Adrenal gland (tissue), 19 donors: ENCODE measurements at places on chromosomes 5 and 9. TPM values are rescaled to one million over a fixed set of nuclear protein-coding genes. Genes with fewer than 3 reads are reported as not detected.

The SMIM33 gene
- total RNA-seq = not detected

DNA sequence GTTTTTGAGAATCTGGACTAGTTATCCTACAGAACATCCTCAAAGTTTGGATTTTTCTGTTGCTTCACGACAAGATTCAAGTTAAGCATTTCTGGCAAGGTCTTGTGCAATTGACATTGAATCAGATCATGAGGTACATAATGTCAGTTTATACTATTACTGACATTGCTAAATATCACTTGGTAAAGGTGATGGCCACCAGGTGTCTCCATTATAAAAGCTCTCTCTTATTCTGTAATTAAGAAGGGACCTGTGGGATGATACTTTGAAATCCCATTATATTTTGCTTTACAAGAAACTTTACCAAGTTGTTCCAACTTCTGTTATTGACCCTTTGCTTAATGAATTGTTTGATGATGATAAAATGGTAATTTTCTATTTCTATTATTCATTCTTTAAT, 131.0 kb upstream of the ASTN2 start:
- H3K36me3 ChIP-seq = no peaks in the 10 kb centered on the region
- no peak overlapping the region for H3K4me3 ChIP-seq
- H3K4me1 ChIP-seq = no peaks in the 10 kb centered on the region
- no peak overlapping the region for H3K27ac ChIP-seq
- H3K27me3 ChIP-seq = no peaks in the 10 kb centered on the region
- no peak for DNase-seq

- no peak for DNase-seq
- no peak overlapping the region for H3K27ac ChIP-seq
- H3K4me3 ChIP-seq = no peak overlapping the region
Observed at GRCh38 chr5:154590093-154590724, 112.2 kb upstream of the HAND1 start.

DNA sequence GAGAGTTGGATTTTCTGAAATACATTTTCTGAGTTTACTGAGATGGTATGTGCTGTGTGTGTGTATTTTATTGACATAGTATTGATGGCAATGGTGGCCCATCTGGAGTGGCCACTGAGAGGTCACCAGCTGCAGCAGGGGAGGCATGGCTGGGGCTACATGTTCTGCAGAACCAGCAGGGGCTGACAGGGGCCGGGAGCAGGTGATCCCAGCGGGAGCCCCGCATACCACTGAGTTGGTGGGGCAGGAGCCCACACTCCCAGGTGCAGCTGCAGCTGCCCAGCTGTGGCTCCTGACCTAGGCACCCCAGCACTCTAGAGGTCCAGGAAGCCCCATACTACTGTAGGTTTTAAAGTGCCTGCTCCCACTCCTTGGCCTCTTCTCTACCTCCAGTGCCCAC, 1044.2 kb upstream of the CDH9 start:
- H3K4me1 ChIP-seq = no peaks in the 10 kb centered on the region
- H3K36me3 ChIP-seq = no peaks in the 10 kb centered on the region
- H3K27me3 ChIP-seq = no peaks in the 10 kb centered on the region
- no peak for DNase-seq
- no peak overlapping the region for H3K4me3 ChIP-seq
- H3K27ac ChIP-seq = no peak overlapping the region
